ENCODE measurements at places on chromosomes 7 and 10.

- DNase-seq, result no peak
These were observed 13.6 kb downstream of the OPTN start for GRCh38 chr10:13113544-13113943.

GRCh38 chr10:87760195-87760905 lies 57.7 kb downstream of the ATAD1 start:
- DNase-seq, result no peak

- peak; percentile 44 for DNase-seq
These were observed 456.2 kb downstream of the REEP3 start for GRCh38 chr10:63977329-63977923.

- peak; percentile 54 for DNase-seq
These were observed 27.3 kb downstream of the PPIF start for GRCh38 chr10:79374312-79375191.

GRCh38 chr10:4633186-4633585 lies 192.8 kb upstream of the AKR1E2 start:
- DNase-seq, result no peak

DNA sequence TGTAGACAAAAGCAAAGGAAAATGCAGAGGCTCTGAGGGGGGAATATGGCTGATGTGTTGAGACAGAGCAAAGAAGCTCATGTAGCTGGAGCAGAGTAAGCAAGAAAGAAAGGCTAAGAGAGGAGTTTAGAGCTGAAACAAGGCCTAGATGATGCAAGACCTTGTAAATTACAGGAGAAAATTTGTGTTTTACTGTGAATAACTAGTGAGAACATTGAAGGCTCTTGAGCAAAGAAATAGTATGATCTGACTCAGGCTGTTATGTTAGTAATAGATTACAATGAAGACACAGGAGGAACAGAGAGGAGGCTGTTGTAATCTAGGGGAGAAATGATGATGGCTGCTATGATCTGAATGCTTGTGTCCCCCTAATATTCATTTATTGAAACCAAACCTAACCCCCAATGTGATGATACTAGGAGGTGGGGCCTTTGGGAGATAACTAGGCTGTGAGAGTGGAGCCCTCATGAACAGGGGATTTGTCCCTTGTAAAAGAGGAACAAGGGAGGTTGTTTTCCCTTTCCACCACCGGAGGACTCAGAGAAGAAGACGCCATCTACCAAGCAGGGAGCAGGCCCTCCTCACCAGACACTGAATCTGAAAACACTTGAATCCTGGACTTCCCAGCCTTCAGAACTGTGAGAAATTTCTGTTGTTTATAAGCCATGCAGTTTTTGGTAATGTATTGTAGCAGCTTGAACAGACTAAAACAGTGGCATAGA lies 394.9 kb downstream of the HTR7 start:
- DNase-seq, result no peak

DNA sequence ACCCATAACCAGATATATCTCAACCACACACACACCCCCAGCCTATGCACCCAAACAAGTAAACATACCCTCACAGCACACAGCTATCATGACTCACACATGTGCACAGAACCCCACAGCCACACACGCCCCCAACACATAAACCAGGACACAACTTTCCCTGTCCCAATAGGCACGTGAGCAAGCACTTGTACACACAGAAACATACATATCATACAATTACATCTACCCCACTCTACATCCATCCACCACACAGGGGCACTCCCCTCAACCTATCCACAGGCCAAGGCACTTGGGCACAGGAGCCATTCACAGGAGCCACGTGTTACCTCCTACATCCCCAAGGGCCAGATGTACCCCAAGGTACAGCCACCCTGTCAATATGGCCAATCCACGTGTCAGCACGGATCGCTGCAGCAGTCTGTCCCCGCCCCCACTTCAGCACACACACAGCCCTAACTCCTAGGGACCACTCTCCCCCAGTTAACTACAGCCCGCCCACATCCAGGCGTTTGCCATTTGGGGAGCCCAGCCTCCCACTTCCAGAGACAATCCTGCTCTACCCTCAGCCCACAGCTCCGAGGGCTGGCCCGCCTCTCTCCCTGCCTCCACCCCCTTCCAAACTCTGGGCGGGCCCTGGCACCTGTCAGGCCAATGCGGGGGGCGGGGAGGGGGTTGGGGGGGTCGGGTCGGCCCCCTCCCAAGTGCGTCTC lies 163.5 kb downstream of the SH3PXD2A start:
- DNase-seq, result no peak

DNA sequence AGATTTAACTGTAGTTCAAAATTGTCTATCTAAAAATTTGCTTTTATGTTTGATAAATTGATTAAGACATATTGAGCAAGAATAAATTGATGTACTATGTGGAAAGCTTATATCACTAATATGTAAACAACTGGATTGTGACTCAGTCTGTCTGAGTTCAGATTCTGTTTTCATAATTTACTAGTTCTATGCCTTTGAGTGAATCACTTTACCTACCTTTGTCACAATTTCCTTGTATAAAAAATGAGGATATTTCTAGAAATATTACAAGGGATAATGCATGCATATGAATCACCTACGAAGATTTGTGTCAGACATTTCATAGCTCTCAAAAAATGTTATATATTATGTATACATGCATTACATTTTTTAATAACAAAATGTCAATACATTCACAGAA lies 245.1 kb upstream of the ZWINT start:
- DNase-seq, result no peak

DNA sequence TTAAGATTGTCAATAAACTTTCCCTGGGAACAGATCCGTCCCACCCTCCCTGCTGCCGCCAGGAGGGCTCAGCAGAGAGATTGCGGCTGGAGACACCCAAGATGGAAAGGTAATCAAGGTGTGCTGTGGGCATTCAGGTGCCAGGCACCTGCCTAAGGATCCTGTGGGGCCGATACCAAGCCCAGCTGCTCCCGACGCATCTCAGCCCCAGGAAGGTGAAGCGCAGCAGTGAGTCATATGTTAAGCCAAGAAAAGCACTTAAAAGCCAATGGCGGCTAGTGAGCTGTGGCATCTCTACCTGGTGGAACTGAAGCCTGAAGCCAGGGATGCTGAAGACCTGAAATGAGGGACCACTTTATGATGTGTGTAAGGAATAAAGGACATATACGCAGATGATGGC lies 6.1 kb downstream of the WDR86 start:
- DNase-seq, result peak; percentile 67

DNA sequence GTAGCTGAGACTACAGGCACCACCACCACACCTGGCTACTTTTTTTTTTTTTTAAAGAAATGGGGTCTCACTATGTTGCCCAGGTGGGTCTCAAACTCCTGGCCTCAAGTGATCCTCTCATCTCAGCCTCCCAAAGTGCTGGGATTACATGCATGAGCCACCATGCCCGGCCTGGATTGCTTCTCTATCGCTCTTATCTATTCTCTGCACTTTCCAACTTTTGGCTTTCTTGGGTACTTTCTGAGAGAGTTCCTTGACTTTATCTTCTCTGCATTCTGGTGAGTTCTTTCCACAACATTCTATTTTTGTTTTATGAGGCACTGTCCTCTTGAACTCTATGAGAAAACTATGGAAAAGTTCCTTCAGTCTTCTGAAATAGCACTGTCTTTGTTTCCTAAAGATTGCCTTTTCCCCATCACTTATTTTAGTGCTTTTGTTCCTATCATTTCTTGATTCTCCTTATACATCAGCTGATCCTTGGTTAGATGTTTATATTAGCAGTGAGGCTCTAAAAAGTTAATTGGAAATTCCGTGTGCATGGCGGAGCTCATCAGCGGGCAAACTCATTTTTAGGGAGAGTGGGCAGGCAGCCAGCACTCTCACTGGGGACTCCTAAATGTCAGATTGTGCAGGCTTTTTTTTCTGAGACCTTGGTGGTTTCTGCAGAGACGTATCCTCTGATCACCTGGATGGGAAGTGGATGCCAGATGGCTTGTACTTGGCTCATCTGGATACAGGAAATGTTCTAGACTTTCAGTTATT lies 43.9 kb downstream of the HIP1 start:
- no peak for DNase-seq

All from SW480 (cell line).